ENCODE measurements at places on chromosomes 12 and 14. TPM values are rescaled to one million over a fixed set of nuclear protein-coding genes. Genes with fewer than 3 reads are reported as not detected.

The LRRC43 gene
- 0.10 TPM for total RNA-seq

The DERA gene
- 40.6 TPM for total RNA-seq

The ADAM21 gene
- total RNA-seq, result not detected

The PELI2 gene
- total RNA-seq, result 0.73 TPM

The PLBD2 gene
- total RNA-seq, result 32.6 TPM

The LAG3 gene
- 1.9 TPM for total RNA-seq

Data from A549 treated with Hydrocortisone at 1 μM for 4 hours (cell line).